ENCODE measurements at places on chromosomes 4 and X. TPM values are rescaled to one million over a fixed set of nuclear protein-coding genes. Genes with fewer than 3 reads are reported as not detected.

The TSR2 gene
- total RNA-seq: 25.5 TPM

The P2RY4 gene
- not detected for total RNA-seq

The PABPC4L gene
- 0.58 TPM for total RNA-seq

The TEX13D gene
- total RNA-seq: not detected

The EVC2 gene
- 3.5 TPM for total RNA-seq

The TLL1 gene
- 2.7 TPM for total RNA-seq

The GPR34 gene
- not detected for total RNA-seq

The MSX1 gene
- 0.87 TPM for total RNA-seq

The NEIL3 gene
- 0.91 TPM for total RNA-seq

The MCF2 gene
- 0.27 TPM for total RNA-seq

The SYTL5 gene
- 8.4 TPM for total RNA-seq

The BMX gene
- total RNA-seq: not detected

The EGFL6 gene
- total RNA-seq: not detected

The EPGN gene
- total RNA-seq: 0.77 TPM

The ARMCX1 gene
- 17.9 TPM for total RNA-seq

The ABLIM2 gene
- total RNA-seq: 0.36 TPM

The TCEAL7 gene
- 7.6 TPM for total RNA-seq

The APBB2 gene
- total RNA-seq: 173 TPM

The AFP gene
- 8.6 TPM for total RNA-seq
